Colonic mucosa (tissue), 4 donors: ENCODE measurements at places on chromosomes 16 and 17. TPM values are rescaled to one million over a fixed set of nuclear protein-coding genes. Genes with fewer than 3 reads are reported as not detected.

The BCL6B gene
- total RNA-seq = 0.89 TPM

The TVP23A gene
- 0.19 TPM for total RNA-seq

The SLC25A10 gene
- total RNA-seq = 46.0 TPM

The DPEP3 gene
- not detected for total RNA-seq

The INCA1 gene
- 1.6 TPM for total RNA-seq

The IGFALS gene
- 5.7 TPM for total RNA-seq

GRCh38 chr17:8938933-8939332, 26.6 kb downstream of the PIK3R5 start:
- no peaks in the 10 kb centered on the region for H3K36me3 ChIP-seq
- H3K27me3 ChIP-seq = no peaks in the 10 kb centered on the region
- no peak overlapping the region for H3K4me3 ChIP-seq
- H3K4me1 ChIP-seq = no peaks in the 10 kb centered on the region

GRCh38 chr17:81108220-81108619, 57.1 kb upstream of the PVALEF start:
- no peaks in the 10 kb centered on the region for H3K36me3 ChIP-seq
- H3K27me3 ChIP-seq = no peaks in the 10 kb centered on the region
- no peak overlapping the region for H3K4me3 ChIP-seq
- H3K27ac ChIP-seq = no peak overlapping the region
- no peak for DNase-seq
- H3K4me1 ChIP-seq = no peaks in the 10 kb centered on the region

DNA sequence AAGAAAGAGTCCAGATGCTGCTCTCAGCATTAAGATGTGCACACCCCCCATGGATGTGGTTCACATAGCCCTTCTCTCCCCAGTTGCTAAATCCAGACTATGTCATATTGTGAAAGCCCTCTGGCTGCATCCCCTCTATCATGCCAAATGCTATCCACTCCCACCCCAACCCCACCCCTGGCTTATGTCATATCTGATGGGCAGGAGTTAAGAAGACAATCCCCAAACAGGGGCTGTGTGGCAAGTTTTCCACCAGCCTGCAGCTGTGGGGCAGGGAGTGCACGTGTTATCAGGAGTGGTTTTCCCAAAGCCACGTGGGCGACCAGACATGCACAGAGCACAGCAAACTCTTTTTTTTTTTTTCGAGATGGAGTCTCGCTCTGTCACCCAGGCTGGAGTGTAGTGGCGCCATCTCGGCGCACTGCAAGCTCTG, 10.0 kb downstream of the FAM117A start:
- H3K27me3 ChIP-seq = no peaks in the 10 kb centered on the region
- no peak for DNase-seq
- no peak overlapping the region for H3K4me3 ChIP-seq
- H3K36me3 ChIP-seq = no peaks in the 10 kb centered on the region
- no peaks in the 10 kb centered on the region for H3K4me1 ChIP-seq

- DNase-seq = no peak
- H3K4me3 ChIP-seq = no peak overlapping the region
- no peak overlapping the region for H3K27ac ChIP-seq
- no peaks in the 10 kb centered on the region for H3K36me3 ChIP-seq
Observed at GRCh38 chr17:51725185-51725584, 433.3 kb downstream of the CA10 start.

DNA sequence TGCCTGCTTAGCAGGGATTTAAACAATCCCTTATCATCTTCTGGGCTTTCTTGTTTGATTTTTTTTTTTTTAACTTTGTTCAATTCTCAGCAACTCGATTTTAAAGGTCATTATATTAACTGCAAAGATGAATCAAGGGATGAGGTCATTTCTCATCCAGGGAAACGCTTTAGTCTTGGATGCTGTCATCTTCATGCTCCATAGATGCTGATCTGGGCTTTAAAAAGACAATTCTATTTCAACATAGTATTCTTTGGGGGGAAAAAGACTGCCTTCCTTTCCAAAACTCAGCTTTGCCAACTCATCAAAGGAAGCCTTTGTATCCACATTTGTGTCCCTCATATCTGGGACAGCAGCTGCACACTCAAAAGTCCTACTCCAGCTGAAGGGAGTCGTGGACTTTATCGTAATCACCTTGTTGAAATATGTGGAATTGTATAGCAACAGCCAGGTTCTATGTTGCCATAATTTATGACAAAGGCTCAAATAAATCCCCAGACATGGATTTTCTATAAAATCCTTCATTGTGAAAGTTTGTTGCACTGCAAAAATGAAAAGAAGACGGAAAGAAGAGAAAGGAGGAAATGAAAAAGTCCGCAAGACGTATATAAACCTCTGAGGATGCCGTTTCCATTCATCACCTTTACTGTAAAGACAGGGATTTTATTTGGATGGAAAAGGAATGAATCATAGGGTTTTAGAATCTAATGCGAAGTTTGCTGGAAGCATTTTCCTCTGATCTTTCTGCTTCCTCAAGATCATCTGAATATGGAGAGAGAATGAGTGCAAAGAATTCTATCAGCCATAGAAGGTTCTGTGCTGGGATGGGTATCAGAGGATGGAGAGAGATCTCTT, 48.6 kb upstream of the XYLT1 start:
- no peak for DNase-seq
- H3K4me3 ChIP-seq = no peak overlapping the region
- no peaks in the 10 kb centered on the region for H3K4me1 ChIP-seq
- H3K36me3 ChIP-seq = no peaks in the 10 kb centered on the region
- H3K27me3 ChIP-seq = no peaks in the 10 kb centered on the region
- H3K27ac ChIP-seq = no peak overlapping the region

DNA sequence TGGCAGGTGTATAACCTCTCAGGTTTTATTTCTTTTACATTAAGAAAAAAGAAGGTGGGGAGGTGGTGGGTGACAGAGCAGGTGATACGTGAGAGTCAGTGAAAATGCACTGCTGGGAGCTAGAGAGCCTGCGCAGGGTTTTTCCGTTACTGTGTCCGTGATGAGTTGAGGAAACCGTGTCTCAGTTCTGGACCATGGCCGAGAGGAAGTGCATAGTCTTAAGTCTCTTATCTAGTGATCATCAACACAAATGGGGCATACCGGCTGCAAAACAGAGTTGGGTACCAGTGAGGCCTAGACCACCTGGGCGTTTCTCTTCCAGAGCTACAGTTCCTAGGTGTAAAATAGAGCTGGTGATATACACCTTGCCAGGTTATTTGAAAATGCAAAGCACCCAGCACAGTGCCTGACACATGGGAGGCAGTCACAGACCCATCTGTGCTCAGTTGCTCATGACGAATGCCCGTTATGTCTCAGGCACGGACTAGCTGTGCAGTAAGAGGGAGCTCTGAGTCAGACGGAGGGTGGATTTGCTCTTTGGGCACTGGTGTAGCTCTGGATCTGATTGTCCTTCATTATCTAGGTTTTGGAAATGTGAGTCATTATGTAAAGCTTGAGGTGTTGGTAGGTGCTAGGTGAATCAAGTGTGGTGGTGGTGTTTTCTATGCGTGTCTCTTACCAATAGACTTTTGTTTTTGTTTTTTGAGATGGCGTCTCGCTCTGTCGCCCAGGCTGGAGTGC, 60.9 kb downstream of the RPTOR start:
- no peak overlapping the region for H3K27ac ChIP-seq
- no peaks in the 10 kb centered on the region for H3K36me3 ChIP-seq
- no peak overlapping the region for H3K4me3 ChIP-seq
- no peak for DNase-seq

GRCh38 chr17:21289902-21290571, 5.5 kb downstream of the MAP2K3 start:
- no peaks in the 10 kb centered on the region for H3K36me3 ChIP-seq
- no peak for DNase-seq
- H3K27me3 ChIP-seq = no peaks in the 10 kb centered on the region
- no peak overlapping the region for H3K27ac ChIP-seq
- H3K4me1 ChIP-seq = peaks cover 21% of the 10 kb centered on the region

DNA sequence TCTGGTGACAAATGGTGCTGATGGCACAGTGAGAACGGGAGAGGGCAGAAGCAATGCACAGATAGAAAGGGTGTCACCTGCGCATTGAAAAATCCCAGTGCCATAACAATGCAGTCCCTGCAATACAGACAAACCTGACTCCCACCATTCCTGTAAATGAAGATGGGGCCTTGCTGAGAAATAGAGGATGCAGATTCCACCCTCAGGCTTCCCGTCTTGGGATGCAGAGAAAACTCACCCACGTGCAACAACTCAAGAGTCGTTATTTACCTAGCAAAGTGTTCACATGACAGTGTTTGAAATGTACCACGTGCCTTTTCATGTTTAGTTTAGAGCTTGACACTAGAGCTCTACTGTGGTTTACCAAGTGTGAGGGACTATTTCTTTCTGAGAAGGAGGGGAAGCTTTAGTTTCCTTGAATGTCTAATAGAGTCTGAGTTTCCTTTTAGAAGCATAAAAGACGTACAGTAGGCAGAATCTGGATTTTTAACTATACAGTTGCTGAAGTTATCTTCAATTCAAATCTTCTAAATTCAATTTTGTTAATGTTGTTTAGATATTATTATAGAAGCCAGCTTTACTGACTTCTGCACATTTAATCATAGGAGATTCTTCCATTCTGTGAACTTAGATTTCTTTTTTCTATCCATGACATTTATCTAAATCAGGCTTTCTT, 35.6 kb downstream of the WWOX start:
- DNase-seq = no peak
- H3K27ac ChIP-seq = no peak overlapping the region
- H3K4me1 ChIP-seq = no peaks in the 10 kb centered on the region
- no peaks in the 10 kb centered on the region for H3K36me3 ChIP-seq
